SHP77 (cell line): ENCODE measurements at places on chromosomes 12 and 14.

DNA sequence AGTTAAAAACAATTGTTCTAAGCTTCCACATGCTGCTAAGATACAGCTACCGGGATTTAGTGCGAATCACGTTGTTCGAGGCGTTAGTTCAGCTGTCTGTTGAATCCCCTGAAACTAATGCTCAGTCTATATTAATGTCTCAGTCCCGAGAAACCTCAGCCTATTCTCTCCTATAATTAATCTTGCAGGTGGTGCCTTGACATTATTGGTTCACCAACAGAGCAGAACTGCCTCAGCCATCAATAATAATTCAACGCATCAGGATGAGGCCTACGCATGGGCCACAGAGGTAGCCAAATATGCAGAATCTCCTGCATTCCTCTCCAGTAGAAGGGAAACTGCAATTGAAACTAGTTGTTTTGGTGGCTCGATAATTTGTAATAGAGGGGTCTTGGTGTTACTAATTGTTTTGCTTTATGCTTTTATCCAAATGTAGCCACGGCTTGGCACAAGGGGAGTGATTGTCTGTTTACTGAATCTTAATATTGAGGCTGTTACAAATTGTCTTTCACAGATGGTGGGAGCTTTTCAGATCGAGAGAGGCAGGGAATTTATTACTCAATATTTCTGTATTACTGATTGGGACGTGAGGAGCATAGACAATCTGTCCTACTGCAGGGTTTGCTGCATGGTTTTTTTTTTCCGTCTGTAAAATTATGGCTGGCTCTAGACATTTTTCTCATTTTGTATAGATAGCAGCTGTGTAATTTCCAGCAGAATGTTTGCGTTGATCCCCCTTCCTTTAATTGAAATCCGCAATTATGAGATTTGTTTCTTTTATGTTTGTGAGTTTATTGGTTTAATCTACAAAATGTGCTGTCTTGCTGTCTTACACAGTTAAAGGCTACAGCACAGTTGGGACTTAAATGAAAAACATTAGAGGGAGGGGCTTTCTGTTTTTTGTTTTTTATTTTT lies 1036.5 kb upstream of the NOVA1 start:
- DNase-seq, result no peak

DNA sequence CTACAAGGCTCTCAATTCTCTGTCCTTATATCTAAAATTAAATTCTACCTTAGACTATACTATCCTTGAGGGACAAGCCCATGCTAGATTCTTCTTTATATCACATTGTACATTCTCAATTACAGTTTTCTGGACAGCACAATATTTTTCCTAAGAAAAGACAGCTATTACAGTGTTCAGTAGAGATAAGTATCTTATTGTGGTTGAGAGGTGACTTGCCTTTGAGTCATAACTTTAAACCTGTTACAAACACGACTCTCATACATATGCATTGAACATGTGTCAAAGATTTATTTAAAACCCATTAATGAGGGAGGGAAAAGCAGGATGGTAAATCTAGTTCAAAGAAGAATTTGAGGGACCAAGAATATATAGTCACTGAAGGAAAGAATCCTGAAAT lies 61.1 kb downstream of the TPH2 start:
- DNase-seq, result no peak

DNA sequence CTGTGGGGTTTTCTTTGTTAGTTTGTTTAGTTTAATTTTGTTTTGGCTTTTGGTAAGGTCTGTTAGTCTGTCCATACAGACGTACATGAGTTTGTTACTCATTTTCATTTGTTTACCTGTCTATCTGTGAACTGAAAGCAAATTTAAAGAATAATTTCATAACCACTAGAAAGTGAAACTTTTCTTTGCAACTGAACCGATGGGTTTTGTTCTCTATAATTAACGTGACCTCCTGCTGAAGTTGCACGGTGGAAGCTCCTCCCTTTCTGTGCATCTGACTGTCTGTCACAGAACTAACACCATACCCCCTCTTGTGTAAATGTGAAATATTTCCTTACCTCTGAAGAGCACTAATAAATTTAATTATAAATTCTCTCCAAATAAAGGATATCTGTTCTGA lies 595.5 kb downstream of the GALC start:
- DNase-seq, result no peak

GRCh38 chr14:60951776-60952435 lies 29.0 kb downstream of the TRMT5 start:
- DNase-seq, result no peak

DNA sequence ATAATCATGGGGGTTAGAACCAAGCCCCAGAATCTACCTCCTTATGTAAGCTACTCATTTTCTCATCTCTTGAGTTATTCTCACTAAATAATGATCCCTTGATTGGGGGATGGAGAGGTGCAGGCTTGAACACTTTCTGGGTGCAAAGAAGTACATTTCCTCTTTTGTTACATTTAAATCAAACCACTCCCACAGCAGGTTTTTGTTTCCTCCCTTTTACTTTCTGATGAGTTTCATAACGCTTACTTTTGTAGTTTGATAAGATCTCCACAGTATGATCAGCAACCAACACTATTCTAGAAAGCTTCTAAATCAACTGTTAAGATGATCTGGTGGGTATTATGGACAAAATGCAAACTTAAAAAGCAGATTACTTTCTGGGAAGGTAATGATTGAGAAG lies 20.5 kb downstream of the VCPKMT start:
- no peak for DNase-seq

DNA sequence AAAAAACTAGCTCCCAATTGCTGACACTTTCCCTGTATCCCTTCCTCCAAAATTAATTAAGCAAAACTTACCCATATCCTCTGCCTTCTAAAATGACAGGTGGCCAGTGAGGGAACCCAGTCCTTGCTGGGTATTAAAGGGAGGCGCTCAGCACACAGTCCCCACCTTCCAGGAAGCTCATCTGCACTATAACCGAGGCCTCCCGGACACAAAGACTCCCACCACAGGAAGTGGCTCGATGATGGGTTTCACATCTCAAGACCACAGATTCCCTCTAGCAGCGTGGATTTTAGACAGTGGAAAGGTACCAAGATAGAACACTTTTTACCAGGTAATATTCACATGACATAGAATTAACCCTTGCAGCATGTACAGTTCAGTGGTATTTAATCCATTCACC lies 126.8 kb upstream of the NCOR2 start:
- DNase-seq, result no peak

DNA sequence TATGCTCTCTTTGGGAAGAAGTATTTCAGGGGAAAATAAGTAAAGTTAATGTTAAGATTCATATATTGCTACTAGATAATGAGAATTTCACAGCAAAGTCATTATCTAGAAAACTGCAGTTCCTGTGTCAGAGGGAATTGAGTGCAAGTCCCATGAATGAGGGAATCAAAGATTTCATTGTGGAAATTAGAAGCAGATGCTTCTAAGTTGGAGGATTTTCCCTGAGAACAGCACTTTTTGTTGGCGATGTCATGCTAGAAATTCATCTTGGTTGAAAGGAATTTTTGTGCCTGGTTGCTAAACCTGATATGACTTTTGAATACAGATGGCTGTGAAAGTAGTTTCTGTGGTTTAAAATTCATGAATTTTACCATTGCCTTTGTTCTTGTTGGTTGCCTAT lies 25.6 kb downstream of the FRMD6 start:
- no peak for DNase-seq

DNA sequence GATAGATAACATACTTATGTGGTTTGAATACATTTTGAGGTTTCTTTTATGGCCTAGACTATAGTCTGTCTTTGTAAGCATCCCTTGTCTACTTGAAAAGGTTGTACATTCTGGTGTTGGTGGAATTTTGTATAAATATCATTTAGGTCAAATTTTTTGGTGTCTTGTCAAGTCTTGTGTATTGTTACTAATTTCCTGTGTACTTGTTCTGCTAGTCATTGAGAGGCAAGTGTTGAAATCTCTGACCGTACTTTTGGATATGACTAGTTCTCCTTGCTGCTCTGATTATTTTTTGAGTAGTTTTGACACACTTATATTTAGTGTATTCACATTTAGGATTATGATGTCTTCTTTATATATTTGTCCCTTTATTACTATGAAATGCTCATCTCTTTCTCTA lies 219.6 kb downstream of the CCDC91 start:
- DNase-seq, result no peak

DNA sequence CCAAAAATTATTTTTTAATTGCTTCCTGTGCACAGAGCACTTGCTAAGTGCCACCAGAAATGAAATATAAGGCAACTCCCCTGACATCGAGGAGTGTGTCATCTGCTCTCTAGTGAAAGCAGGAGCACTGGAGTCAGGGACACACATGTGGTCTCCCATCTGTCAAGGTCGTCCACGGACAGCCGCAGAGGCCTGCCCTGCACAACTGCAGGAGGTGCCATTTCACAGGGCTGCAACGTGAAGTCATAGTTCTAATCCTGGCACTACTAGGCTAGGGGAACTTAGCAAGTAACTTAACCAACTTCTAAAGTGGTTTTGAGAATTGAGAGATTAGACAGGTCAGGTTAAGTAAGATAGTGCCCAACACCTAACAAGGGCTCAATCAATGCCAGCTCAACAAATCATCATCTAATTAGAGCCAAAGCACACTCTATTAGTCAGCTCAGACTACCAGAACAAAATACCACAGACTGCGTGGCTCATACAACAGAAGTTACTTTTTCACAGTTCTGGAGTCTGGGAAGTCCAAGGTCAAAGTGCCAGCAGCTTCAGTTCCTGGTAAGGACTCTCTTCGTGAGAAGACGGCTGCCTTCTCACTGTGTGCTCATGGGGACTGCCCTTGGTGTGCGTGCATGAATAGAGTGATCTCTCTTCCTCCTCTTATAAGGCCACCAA lies 30.7 kb downstream of the FOXN3 start:
- no peak for DNase-seq

DNA sequence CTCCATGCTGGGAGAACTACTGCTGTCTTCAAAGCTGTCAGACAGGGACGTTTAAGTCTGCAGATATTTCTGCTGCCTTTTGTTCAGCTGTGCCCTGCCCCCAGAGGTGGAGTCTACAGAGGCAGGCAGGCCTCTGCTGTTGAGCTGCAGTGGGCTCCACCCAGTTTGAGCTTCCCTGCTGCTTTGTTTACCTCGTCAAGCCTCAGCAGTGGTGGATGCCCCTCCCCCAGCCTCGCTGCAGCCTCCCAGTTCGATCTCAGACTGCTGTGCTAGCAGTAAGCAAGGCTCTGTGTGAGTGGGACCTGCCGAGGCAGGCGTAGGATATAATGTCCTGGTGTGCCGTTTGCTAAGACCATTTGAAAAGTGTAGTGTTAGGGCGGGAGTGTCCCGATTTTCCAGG lies 31.4 kb upstream of the RFX4 start:
- peak; percentile 51 for DNase-seq

DNA sequence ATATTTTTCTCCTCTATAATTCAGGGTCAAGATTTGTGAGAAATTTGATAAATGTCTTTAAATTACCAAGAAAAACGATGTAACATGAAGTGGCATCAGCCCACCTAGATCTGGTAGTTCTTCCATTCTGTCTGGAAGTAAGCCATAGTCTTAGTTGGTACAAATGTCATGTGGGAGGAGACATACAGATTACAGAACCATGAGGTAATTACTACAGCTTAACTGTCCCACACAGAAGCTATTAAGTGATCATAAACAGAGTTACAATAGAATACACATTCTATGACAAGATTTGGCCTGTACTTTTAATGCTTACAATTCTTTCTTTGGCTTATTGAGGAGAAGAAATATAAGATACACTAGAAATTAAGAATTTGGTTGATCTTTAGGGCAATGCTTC lies 13.7 kb upstream of the SIX1 start:
- DNase-seq, result no peak

DNA sequence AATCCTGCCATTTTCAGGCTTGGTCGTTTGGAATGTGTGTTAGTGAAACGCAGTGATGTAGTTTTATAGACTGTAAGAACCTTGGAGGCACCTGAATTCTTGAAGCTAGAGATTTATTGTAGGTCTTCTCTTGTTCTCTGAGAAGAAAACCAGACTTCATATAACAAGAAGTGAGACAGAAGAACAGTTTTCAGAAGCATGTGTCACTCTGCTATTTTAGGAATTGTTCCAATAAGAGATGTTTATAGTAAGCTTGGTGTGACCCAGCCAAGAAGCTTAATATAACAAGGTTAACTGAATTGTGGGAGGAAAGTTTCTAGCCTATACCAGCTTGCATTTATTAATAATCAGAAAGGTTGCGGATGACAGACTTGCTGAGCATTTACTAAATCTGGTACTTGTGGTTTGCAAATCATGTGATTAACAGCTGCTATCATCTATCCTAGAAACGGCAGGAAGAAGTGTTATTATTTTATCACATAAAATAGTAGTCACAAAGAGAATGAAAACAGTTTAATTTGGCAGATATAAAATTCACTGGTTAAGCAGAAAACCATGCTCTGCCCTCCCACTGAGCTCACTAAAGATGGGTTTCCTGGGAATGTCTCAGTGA lies 49.2 kb upstream of the BCAT1 start:
- DNase-seq, result no peak

DNA sequence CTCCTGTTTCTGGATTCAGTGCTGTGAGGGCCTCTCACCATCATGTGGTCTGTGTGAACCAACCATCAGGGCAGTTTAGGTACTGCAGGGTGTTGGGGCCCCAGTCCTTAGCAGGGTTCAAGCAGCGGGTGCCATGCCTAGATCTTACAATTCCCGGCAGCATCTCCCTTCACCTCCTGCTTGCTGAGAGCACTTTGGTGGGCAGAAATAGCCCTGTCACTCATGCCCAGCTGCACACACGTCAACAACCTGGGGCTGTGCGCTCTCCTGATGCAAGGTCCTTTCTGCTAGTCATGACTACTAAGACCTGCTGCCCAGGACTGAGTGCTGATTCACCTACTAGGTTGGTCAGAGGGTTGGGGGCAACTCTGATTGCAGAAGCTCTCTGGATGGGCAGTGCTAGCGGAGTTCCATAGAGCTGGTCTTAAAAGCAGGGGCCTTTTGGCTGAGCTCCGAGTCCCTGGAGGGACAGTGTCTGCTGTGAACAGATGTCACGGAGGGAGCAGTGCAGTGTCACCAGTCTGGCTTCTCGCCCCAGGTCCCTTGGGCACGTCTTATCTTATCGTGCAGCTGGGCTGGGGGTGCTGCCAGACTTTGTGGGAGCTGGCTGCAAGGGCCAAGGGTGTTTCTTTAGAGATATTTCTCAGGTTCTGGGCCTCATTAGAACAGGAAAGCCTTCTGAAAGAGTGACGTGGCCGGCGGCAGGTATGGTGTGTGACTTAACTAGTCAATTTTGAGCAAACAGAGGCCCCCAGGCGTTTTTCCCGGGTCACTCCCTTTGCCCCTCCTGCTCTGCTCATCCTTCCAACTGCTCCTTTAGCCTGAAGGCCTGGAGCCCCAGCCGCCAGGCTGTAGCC lies 71.8 kb downstream of the NINJ2 start:
- no peak for DNase-seq

- peak; percentile 89 for DNase-seq
These were observed 210.9 kb downstream of the EXOC5 start for GRCh38 chr14:57057803-57058202.

GRCh38 chr12:77401064-77401769 lies 335.8 kb upstream of the E2F7 start:
- no peak for DNase-seq
